Stimulated activated CD4-positive, alpha-beta T cell treated with anti-CD3 and anti-CD28 coated beads, Interleukin-4, amount 100 ng/mL, for 4 hours (primary cell): ENCODE measurements at places on chromosomes 12 and 14.

GRCh38 chr12:67989184-67989920, at the start of gene IFNG-AS1:
Gene IFNG-AS1, plus strand, starts transcription at chr12:67989447.
- no peak for DNase-seq

DNA sequence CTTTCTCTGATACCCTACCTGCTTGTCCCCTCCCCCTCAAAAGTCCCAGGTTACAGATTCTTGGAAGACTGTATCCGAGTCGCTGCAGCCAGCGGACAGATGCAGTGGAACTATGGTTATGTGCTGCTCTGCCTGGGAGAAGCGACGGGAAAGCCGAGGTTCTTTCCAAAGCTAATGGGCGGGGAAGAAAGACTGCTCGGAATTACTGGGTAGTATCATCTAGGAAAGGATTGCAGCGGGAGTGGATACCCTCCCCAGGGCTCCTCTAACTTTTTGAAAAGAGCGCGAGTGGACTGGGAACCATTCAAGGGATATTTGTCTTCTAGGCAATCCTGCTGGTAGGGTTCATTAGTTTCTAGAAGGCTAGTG, 1.4 kb downstream of the PTHLH start:
- no peak for DNase-seq

DNA sequence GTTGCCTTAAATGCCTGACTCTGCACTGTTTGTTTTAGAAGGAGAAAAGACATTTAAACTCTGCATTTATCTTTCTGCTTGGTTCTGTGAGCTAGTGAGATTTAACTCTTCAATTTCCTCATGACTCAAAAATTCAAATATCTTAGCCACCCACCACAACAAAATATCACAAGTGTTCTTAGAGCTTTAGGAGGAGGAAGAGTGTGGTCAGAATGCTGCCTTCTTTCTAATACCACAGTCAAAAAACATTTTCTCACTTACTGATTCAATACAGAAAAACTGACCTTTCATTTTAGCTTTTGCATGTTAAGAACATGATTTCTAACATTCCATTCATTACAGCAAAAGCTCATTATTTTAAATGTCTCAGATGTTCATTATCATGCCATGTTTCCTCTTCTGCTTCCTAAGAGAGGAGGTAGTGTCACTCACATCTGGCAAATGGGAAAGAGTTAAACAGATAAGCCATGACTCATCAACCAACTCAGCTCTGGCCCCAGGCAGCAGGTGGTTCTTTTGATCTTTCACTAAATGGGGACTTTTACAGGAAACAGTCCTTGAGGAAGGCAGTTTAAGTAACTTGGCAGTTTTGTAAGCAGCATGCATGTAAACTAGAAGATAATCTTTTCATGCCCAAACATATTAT, 56.4 kb upstream of the RNU6-8 start:
- no peak for DNase-seq

DNA sequence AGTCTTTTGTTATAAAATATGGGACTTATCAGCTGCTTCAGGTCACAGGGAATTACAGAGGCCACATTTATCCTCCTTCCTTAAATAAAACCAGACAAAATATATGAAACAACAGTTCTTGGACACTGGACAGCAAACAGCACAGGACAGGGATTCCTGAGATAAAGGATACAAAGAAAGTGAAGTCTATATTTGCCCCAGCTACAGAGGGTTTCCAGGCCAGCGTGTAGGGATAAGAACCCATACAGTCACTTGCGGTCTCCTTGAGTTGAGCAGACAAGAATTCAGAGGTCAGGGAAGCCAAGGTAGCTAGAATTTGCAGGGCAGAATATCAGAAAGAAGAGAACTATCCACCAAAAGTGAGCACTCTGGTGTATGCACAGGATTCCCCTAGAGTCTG, 8.8 kb upstream of the LLPH start:
- DNase-seq: no peak

GRCh38 chr12:121580959-121581685, at the start of gene KDM2B:
Gene KDM2B, minus strand, starts transcription at chr12:121581023. Its CDS starts 112 bp downstream, at chr12:121580911.
- DNase-seq: no peak

DNA sequence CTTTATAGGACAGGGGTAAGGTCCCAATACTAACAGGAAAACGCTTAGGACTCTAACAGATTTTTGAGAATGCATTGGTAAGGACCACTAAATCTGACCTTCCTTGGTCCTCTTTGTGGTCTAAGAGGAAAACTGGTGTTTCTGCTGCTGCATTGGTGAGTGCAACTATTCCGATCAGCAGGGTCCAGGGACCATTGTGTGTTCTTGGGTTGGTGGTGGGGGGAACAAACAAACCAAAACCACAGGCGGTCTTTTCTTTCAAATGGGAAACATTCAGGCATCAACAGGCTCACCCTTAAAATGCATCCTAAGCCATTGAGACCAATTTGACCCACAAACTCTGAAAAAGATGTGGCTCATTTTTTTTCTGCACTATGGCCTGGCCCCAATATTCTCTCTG, 20.7 kb downstream of the EPYC start:
- DNase-seq: no peak

GRCh38 chr12:50734409-50735263, 29.3 kb upstream of the ATF1 start:
- no peak for DNase-seq

DNA sequence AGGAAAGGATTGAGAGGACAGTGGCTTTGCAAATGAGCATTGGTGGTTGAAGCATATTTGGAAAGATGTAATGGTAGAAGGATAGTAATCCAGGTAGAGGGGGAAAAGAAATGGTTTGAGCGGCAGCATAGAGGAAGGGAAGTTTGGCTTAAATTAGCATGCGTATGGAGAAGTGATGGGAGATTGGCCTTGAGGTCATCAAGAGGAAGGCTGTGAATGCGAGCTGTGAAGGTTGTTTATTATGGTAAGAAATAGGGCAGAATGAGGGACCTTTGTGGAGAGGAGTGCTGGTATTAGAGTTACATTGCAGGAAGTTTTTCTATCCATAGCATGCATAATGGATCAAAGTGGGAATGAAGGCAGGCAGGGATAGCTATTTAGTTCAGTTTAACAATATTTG, 162.1 kb downstream of the TMTC2 start:
- DNase-seq: no peak

- peak; percentile 91 for DNase-seq
These were observed at the start of gene CCDC77 for GRCh38 chr12:401235-402028. Gene CCDC77, plus strand, starts transcription at chr12:401644. Its CDS starts 7,740 bp downstream, at chr12:409384.

- DNase-seq: no peak
These were observed 56.8 kb downstream of the SPPL3 start for GRCh38 chr12:120847392-120847791.

- peak; percentile 59 for DNase-seq
These were observed 899 bp upstream of the KCNH3 start for GRCh38 chr12:49537752-49538509.

- DNase-seq: no peak
These were observed 37.4 kb downstream of the CAMKK2 start for GRCh38 chr12:121259074-121259473.

- no peak for DNase-seq
These were observed 845 bp downstream of the L3HYPDH start for GRCh38 chr14:59483363-59483762.

DNA sequence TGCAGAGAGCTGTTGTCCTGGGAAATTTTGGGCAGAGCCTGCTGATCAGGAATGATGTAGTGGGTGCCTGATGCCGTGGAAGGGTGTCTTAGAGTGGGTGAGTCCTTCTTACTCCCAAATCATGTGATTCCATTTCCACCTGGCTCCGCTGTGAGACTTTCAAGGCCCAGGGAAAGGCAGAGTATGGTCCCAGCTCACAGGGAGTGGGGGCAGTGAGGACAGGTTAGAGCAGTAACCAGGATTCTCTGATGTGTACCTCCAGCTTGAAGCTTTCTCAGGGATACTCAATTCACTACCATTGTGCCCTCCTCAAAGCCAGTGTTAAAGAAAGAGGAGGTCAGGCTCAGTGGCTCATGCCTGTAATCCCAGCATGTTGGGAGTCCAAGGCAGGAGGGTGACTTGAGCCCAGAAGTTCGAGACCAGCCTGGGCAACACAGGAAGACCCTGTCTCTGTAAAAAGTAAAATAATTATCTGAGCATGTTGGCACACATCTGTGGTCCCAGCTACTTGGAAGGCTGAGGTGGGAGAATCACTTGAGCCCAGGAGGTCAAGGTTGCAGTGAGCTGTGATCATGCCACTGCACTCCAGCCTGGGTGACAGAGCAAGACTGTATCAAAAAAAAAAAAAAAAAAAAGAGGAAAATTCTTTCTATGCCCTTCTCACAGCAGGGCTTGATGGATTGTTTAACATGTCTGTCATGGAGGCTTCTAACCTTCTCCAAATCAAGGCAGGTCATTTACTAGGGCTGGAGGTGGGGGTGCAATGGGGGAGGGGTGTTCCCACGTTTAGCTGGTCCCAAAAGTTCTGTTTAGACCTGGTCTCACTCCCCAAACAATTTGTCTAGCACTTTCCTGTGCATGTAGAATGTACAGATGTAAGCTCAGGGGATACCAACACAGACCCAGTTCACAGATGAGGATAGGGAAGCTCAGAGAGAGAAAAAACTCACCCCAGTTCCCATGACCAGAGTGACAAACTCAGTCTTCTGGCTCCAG, 12.5 kb upstream of the IQSEC3 start:
- no peak for DNase-seq

DNA sequence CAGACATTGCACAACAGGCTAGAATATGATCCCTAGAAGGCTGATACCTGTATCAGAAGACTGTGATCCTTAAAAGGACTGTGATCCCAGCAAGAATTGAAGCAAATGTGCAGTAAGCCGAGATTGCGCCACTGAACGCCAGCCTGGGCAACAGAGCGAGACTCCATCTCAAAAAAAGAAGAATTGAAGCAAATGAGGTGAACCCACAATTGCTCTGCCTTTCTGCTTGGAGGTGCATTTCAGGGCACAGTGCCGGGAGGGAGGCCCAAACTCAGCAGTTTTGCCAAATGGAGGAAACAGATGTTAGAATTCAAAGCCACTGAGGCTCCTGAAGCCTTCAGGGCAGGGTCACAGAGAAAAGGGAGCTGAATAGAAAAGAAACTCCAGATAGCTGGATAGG, 61.1 kb upstream of the COCH start:
- no peak for DNase-seq

- DNase-seq: no peak
These were observed 15.6 kb upstream of the IL22 start for GRCh38 chr12:68268967-68269366.

DNA sequence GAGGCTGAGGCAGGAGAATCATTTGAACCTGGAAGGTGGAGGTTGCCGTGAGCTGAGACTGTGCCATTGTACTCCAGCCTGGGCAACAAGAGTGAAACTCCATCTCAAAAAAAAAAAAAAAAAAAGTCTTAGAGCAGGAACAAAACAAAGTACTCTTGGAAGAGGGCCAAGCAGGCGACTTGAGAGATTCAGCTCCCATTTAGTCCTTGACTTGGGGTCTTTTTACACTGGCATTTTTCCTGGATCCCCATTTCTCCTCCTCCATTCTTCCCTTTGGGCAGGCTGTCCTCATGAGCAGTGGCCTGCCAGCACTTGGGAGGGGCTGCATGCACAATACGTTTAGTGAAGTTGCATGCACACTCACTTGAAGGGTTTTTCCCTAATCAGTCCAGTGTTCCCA, 72.9 kb downstream of the C14orf132 start:
- no peak for DNase-seq
